T-helper 2 cell (primary cell): ENCODE measurements at places on chromosomes 7 and 10.

GRCh38 chr10:113627836-113628235 is 36.0 kb downstream of the NRAP start:
- DNase-seq, result no peak

- no peak for DNase-seq
Measured at GRCh38 chr10:108901781-108902618, 1021.3 kb downstream of the XPNPEP1 start.

- DNase-seq, result no peak
Measured at GRCh38 chr10:110548002-110548401, 19.5 kb upstream of the SMC3 start.

GRCh38 chr7:69714886-69715576 is 116.8 kb downstream of the AUTS2 start:
- DNase-seq, result no peak

GRCh38 chr10:8312079-8312478 is 257.6 kb downstream of the GATA3 start:
- DNase-seq, result no peak

DNA sequence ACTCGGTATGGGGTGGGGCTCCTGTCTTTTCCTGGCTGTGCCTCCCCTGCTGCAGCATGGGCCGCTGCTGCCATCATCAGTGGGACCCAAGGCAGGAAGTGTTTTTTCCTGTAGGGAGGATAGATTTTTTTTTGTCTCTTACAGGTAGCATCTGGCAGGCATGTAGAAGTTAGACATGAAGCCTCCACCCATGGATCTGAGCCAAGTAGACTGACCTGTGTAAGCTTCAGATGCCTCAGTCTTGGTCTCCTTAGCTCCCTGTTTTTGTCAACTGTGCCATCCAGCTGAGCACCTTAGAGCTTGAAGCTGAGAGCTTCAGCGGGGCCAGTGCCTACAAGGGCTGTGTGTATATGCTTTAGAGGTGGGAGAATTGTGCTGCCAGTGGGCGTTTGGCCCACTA is 93.5 kb downstream of the AUTS2 start:
- DNase-seq, result no peak

- no peak for DNase-seq
Measured at GRCh38 chr10:78305311-78305710, 271.6 kb downstream of the RPS24 start.

- DNase-seq, result no peak
Measured at GRCh38 chr10:102870221-102870620, 951 bp downstream of the AS3MT start.

DNA sequence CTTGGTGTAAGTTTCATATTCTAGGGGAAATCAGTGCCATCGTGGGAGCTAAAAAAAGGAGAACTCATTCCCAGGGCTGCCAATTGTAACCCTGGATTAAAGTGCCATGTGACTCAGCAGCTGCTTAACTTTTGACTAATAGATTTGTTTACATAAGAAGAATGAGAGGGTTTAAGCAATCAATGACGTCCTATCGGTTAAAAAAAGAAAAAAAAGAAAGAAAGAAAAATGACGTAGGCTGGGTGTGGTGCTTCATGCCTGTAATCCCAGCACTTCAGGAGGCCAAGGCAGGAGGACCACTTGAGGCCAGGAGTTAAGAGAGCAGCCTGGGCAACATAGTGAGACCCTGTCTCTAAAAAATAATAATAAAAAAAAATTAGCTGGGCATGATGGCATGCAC is 116.2 kb upstream of the AFAP1L2 start:
- DNase-seq, result no peak

DNA sequence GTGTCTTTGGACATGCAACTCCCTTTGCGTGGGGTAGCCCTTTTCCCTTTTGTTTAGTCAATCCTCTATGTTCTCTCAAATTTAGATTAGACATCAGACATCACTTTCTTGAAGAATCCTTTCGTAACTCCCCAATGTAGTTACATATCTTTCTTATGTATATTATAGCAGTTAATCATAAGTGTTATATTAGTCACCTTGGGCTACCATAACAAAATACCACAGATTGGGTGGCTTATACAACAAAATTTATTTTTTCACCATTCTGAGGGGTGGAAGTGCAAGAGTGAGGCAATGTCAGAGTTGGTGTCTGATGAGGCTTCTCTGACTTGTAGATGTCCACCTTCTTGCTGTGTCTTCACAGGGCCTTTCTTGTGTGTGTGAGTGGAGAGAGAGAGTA is 105.7 kb downstream of the PHTF2 start:
- no peak for DNase-seq

- no peak for DNase-seq
Measured at GRCh38 chr7:74405899-74406512, 47.7 kb upstream of the GTF2IRD1 start.

- DNase-seq, result no peak
Measured at GRCh38 chr10:116026315-116026714, 246.7 kb downstream of the GFRA1 start.

- DNase-seq, result no peak
Measured at GRCh38 chr7:36741866-36742265, 17.6 kb upstream of the AOAH start.

DNA sequence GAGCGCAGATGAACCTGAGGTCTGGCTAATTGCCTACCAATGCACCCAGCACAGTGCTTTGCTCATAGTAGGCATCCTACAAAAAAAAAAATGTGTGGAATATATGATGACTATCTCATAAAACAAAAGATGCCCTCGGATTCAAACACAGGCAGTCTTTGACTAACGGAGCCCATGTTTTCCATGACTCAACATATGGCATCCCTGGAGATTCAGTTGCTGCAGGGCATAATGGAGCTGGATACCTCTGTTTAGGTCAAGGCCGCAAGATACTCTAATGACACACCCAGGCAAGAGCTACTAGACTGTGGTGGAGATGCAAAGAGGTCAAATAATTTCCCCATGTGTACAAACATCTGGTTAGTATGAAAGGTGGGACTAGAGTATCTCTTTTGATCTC is 16.3 kb downstream of the CUBN start:
- DNase-seq, result no peak

DNA sequence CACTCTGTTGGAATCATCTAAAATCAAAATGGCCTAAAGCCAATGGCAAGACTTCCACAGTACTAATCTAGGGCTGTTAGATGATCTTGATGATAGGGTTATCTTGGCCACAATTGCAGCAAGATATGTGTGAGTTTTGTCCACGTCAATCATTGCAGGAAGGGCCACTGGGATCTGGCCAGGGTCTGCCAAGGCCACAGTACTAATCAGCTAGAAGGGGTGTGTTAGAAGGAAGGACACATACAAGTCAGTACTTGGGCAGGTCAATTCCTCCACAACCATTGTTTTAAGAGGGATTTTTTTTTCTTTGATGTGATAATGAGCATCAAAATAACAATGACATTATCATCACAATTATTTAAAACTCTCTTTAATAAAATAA is 1.6 kb downstream of the LMOD2 start:
- DNase-seq, result no peak

DNA sequence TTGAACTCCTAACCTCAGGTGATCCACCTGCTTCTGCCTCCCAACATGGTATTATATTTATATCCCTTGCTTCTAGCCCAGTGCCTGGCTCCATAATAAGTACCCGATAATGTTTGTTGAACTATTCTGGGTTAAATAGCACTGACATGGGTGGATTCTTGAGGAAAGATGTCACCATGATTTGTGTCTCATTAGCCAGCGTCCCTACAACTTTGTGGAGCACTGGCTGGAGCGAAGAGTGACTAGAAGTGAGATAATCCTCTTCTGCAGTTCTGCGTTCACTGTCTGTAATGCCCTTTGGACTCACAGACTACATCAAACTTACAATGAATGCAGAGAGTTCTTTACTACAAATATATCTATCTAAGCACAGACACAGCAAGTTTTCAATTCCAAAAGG is 16.9 kb upstream of the AKR1E2 start:
- DNase-seq, result no peak

GRCh38 chr7:123594813-123595241 is 6.8 kb upstream of the ASB15 start:
- no peak for DNase-seq

- no peak for DNase-seq
Measured at GRCh38 chr7:122637784-122638183, 61.1 kb downstream of the RNF133 start.

- no peak for DNase-seq
Measured at GRCh38 chr10:133391761-133392518, 2.0 kb upstream of the MTG1 start.

DNA sequence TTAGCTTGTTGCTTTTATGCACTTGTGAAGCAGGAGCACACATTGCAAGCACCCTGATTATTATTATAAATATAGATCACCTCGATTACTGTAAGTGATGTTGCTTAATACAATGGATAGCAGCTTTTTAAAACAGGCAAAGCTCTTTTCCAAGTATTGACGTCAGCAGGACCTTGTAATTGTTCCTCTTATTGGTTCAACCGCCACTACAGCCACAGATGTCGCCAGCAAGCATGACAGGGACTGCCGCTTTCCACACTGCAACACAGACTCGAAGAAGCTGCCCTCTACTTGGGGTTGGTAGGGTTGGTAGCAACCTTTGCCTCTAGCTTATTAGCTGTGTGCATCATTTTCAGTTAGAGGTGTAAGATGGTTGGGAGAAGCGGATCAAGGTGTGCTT is 167.6 kb downstream of the ZNF365 start:
- no peak for DNase-seq

DNA sequence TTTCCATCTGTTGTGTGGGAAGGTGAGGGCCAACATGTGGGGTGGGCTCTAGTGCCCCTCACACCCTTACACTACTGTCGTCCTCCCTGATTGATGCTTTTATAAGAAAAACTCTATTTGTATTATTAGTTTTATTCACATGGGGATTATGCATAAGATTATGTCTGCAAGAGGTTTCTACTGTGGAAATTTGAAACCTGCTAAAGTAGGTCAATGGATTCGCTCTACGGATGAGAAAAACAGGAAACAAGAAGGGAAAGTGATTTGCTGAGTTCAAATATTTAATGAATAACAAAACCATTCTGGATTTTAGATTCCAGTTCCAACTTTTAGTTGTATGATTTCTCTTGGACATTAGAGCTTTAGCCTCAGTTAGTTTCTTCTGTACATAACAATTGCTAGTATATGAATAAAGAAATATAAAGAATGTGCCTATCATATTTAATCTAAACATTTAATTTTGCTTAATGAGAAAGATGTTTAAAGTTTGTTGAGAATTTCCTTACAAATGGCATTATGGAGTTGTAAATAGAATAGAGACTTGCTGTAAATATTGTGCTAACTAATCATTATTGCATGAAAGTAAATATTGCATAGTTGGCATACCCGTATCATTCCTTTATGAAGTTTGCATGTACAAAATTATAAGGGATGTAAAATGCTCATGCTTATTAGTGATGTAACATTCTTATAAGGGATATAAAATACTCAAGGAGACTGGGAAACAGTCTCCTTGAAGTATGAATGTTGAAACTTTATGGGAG is 193.8 kb downstream of the THSD7A start:
- DNase-seq, result no peak

GRCh38 chr10:15860692-15861201 is 440 bp upstream of the MINDY3 start:
- no peak for DNase-seq

GRCh38 chr10:69463886-69464285 is 12.6 kb downstream of the TSPAN15 start:
- DNase-seq, result no peak

DNA sequence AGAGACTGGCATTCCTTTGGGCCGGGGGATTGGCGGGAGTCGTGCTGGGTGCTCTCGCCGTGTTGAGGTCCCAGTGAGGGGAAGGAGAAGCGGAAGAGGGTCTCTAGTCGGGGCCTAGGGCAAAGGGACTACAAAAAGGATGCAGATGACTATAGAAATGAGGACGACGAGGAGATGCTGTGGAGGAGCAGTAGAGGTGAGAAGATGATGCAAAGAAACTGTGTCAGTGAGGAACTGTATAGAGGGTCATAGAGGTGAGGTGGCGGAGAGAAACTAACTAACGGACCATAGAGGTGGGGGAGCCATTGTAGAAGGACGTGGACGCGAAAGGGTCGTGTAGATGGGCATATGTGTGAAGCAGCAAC is 324 bp downstream of the TWNK start:
- DNase-seq, result no peak

DNA sequence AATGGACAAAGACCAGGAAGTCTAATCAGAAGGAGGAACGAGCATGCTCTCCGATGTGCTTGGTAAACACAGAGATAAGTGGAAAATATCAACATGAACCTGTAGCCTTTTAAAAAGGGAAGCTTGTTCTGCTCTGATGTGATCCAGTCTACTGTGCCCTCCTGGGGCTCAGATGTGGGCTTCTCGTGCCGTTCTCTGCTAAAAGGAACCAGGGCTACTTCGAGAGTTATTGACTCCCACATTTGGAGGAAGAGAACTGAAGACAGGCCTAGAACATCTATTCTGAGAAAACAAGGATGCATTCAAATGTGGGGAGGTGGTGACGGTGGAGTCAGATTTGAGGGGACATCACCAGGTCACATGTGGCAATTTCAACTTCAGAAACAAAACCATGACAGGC is 325.4 kb downstream of the GLRX3 start:
- no peak for DNase-seq

DNA sequence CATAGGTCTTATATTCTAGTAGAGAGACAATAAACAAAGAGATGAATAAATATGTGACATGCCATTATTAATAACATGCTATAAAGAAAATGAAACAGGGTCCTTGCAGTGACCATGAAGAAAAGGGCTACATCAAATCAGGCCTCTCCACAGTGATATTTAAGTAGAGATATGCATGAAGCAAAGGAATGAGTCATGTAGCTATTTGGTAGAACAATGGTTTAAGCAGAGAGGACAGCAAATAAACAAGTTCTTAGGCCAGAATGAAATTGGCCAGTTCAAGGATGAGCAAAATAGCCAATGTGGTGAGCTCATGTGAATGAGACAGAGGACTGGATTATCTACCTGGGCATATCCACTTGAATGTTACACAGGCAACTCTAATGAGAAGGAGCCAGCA is 172.2 kb upstream of the FERD3L start:
- no peak for DNase-seq

GRCh38 chr7:2032876-2033407 is 199.8 kb downstream of the MAD1L1 start:
- no peak for DNase-seq

DNA sequence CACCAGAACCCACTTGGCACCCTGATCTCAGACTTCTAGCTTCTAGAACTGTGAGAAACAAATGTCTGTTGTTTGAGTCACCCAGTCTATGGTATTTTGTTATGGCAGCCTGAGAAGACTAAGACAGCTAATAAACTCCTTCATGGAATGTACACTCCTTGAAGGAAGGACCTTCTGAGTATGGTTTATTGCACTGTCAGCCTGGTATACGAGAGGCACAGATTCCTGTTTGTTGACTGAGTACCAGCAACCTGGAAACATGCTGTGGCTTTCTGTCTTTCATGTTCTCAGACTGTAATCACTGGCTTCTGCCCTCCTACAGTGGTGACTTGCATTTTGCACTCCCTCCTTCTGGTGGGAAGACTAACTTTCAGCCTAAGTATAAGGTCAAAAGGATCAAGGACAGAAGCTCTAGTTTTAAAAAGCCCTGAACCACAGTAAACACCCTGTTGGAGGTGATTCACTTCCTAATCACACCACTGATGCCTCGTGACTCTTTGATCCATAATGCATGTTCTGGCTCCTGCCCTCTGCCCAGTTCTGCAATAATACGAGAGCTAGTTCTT is 319.0 kb upstream of the NPSR1 start:
- DNase-seq, result no peak

GRCh38 chr7:1078985-1079384 is 8.9 kb upstream of the GPER1 start:
- DNase-seq, result no peak
